ENCODE measurements at places on chromosomes 11 and 22. TPM values are rescaled to one million over a fixed set of nuclear protein-coding genes. Genes with fewer than 3 reads are reported as not detected.

OR4D5 gene
- total RNA-seq: not detected

CHRM1 gene
- total RNA-seq: 7.3 TPM

OR51E1 gene
- not detected for total RNA-seq

IRAG1 gene
- total RNA-seq: 6.3 TPM

IFITM10 gene
- total RNA-seq: 10.7 TPM

NAA40 gene
- 11.9 TPM for total RNA-seq

SYT8 gene
- total RNA-seq: 20.1 TPM

DNA sequence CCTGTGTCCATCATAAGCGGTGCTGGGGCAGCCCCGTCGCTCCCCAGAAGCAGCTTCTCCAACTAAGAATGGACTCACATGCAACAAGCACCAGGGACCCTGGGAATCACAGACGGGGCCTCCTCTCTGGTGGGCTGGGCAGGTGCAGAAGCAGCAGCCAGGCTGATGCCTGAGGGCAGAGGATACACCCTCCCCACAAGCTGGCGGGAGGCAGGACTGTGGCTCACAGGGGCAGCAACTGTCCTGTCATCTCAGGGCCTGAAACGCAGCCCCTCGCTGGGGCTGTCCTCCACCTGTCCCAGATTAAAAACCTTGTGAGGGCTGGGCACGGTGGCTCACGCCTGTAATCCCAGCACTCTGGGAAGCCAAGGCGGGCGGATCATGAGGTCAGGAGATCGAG, 3.1 kb upstream of the SBF1 start:
- H3K27me3 ChIP-seq: no peaks in the 10 kb centered on the region
- no peak overlapping the region for H3K4me3 ChIP-seq
- no peak overlapping the region for H3K27ac ChIP-seq
- H3K4me1 ChIP-seq: peaks cover 28% of the 10 kb centered on the region

DNA sequence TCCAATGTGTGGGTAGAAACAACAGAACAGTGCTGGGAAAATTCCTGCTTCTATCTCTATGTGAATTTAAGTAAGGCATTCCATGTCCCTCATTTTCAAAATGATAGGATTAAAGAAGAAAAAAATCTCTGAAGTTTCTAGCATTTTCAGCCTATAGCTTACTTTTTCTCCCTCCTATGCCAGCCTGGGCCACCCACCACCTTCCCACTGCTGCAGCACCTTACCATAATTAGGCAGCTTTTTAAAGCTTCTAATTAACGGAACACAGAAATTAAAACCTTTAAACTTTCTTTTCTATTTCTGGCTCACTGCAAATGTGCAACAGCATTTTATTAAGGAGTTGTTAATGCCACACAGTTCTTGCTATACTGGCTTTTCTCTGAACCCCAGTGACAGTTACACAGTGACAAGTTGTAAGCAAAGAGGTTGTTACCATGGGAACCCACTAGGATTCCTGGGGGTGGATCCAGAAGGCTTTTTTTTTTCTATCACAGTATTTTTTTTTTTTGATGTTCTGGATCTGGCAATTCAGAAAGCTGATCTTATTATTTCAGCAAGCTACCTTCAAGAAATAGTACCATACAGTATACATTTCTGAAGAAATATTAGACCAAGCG, 20.2 kb downstream of the CELF1 start:
- peaks cover 4% of the 10 kb centered on the region for H3K36me3 ChIP-seq
- no peaks in the 10 kb centered on the region for H3K27me3 ChIP-seq
- peaks cover 35% of the 10 kb centered on the region for H3K4me1 ChIP-seq
- H3K4me3 ChIP-seq: no peak overlapping the region
- no peak for DNase-seq
- no peak overlapping the region for H3K27ac ChIP-seq

- H3K4me1 ChIP-seq: peaks cover 64% of the 10 kb centered on the region
- no peak overlapping the region for H3K4me3 ChIP-seq
- H3K27me3 ChIP-seq: no peaks in the 10 kb centered on the region
- H3K36me3 ChIP-seq: peaks cover 96% of the 10 kb centered on the region
- DNase-seq: no peak
- no peak overlapping the region for H3K27ac ChIP-seq
These were observed 17.1 kb downstream of the PCF11 start for GRCh38 chr11:83174008-83174407.

DNA sequence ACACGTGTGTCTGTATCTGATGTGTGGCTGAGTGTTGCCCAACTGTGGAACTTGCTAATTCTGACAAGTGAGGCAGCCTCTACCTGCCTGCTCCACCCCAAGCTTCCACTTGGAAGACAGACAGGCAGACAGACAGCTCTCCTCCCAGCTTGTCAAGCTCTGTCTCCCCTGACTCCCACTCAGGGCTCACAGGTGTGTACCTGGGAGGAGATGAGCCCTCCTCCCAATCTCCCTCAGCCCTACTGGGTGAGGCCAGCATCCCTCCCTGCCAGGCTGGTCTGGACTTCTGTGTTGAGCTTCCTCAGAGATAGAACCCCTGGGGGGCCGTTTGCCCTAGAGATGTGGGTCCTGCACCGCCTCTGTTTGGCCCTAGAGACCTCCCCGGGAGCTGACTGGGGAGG, 1.0 kb upstream of the CHRM1 start:
- no peaks in the 10 kb centered on the region for H3K36me3 ChIP-seq
- H3K27me3 ChIP-seq: peaks cover 2% of the 10 kb centered on the region
- no peak for DNase-seq
- H3K4me3 ChIP-seq: no peak overlapping the region

DNA sequence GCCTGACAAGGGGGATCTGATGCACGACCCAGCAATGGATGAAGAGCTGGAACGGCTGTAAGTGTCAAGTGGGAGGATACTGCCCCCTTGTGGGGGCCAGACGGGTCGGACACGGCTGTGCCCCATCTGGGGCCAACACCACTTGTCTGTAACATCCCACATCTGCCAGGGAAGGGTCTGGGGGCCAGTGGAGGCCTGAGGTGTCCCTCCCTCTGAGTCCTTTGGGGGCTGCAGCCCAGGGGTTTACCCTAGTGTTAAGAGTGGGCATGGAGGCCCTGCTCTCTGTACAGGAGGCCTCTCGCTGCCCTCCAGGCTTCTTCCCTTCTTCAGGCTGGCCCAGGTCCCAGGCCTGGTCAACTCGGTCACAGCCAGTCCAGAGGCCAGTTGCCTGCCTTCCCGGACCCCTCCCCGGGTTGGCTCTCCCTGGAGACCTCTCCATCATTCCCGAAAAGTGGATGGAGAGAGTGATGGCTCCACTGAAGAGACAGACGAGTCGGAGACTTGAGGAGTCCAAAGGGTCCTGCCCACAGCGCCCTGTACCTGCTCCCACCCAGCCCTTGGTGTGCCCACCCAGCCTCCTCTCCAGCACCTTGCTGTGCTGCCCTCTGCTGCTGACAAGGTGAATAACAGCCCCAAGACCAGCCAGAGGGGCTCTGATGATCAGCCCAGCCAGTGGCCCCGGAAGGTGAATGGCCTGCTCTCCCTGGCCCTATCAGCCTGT, 15.4 kb downstream of the ARFGAP2 start:
- peaks cover 3% of the 10 kb centered on the region for H3K4me1 ChIP-seq
- peaks cover 30% of the 10 kb centered on the region for H3K36me3 ChIP-seq
- peak; percentile 43 for DNase-seq
- H3K4me3 ChIP-seq: no peak overlapping the region

DNA sequence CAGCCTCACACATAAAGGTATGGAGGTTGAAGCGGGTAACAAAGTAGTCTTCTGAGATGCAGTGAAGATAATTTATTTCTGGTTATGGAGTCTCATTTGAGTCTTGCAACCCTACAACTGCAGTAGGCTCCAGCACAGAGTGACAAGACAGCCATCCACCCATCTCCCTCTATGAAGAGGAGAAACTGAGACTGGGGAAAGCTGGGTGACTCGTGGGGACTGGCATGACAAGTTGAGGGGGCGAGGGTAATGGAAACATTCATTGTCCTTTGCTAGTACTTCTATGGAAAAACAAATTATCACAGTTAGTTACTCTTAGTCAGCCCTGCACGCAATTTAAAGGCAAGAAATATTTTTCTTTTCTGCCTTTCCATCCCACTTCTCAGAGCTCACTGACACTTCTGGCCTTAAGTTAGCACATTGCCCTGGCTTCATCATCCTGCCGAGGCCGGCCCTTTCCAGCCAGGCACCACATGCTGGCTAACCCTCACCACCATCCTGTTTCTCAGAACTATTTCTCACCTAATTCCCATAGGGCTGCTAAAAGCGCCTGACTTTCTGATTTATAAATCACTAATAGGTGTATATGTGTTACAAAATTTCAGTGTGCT, 361.1 kb downstream of the ETS1 start:
- no peak overlapping the region for H3K27ac ChIP-seq
- H3K4me3 ChIP-seq: no peak overlapping the region
- DNase-seq: no peak
- no peaks in the 10 kb centered on the region for H3K36me3 ChIP-seq

DNA sequence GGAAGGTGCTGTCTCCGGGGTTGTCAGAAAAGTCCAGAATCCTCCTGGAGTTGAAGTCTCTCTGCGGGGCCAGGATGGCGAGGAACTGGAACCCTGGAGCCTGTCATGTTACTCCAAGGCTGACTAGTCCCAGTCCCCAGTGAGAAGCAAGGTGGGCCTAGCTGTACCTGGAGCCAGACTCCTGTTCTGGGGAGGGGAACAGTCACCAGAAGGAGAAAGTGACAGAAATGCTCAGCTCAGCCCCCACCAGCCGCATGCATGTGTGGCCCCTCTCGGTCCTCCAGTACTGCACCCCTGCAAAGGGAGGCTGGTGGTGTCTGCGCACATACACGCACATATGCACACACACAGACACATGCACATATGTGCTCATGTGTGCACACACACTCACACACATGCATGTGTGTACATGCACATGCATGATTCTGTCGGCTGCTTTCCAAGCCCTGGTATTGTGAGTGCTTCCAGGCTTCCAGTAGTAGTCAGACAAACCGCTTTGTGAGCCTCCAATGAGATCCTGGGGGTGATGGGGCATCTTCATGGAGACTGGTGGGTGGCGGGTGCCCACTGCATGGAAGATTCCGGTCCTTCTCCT, 54.3 kb downstream of the RTL6 start:
- no peaks in the 10 kb centered on the region for H3K27me3 ChIP-seq
- no peak overlapping the region for H3K4me3 ChIP-seq
- no peaks in the 10 kb centered on the region for H3K4me1 ChIP-seq
- H3K27ac ChIP-seq: no peak overlapping the region
- no peaks in the 10 kb centered on the region for H3K36me3 ChIP-seq

- no peaks in the 10 kb centered on the region for H3K36me3 ChIP-seq
- no peak for DNase-seq
- H3K27ac ChIP-seq: no peak overlapping the region
- H3K4me3 ChIP-seq: no peak overlapping the region
- H3K27me3 ChIP-seq: no peaks in the 10 kb centered on the region
These were observed 35.9 kb upstream of the TRIM29 start for GRCh38 chr11:120173807-120174206.

DNA sequence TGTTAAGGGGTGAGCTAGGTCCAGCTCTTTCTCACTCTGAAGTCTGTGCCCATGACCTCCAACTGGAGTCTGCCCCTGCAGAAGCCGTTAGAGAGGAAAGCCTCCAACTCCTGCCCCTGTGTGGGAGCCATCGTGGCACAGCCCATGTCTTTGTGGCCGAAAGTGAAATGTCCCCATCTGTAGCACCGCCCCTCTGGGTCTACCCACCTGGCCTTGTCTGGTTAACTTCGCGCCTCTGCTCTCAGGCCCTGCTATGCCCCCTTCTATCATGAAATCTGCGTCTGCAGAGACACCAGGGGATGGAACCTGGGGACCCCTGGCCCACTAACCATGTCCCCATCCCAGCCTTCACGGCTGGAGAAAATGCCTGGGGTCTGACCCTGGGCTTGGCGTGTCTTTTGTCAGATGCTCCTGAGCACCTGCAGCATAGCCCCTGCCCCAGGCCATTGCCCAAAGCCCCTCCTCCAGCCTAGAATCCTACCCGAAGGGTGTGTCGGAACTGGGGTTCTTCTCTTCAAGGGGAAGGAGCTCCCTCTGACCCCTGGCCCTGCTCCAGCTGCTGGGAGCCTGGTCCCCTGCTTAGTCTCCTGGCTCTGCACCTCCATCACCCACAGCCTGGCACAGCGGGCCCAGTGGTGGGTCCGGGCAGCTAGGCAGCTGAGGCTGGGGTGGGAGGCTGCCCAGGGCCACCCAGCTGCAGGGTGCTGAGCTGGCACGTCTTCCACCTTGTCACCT, 35.8 kb upstream of the HMOX1 start:
- no peak overlapping the region for H3K27ac ChIP-seq
- peaks cover 87% of the 10 kb centered on the region for H3K36me3 ChIP-seq
- no peaks in the 10 kb centered on the region for H3K27me3 ChIP-seq
- no peak for DNase-seq

GRCh38 chr11:12413141-12414052, 36.0 kb downstream of the PARVA start:
- no peak overlapping the region for H3K4me3 ChIP-seq
- peaks cover 17% of the 10 kb centered on the region for H3K4me1 ChIP-seq
- H3K27me3 ChIP-seq: no peaks in the 10 kb centered on the region
- no peaks in the 10 kb centered on the region for H3K36me3 ChIP-seq
- H3K27ac ChIP-seq: peak overlapping the region; percentile 60

DNA sequence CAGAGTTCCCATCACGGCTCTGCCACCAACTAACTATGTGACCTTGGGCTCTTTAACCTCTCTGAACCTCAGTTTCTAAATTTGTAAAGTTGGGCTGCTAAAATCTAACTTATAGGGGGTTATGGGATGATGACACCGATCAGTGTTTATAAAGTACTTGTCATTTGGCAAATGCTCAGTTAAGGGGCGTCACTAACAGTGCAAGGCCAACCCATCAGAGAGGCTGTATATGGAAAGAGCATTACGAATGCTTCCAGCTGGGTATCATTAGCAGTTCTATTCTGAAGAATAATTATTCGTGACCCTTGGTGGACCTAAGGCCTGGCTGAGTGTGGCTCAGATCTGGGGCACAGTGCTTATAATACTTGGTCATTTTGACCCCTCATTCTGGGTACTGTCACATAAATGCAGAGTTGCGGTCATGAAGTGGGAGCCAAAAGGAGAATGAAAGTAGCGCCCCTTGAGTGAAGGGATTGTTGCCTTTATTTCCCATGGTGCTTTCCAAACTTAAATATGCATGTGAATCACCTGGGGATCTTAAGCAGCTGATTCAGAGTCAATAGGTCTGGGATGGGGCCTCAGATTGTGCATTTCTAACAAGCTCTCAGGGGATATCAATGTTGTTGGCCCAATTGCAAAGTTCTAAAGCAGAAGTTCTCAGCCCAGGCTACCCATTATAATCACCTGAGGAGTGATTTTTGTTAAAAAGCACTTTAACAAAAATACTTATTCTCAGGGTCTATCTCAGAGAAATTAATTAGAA, 115.8 kb downstream of the CSNK2A3 start:
- no peaks in the 10 kb centered on the region for H3K27me3 ChIP-seq
- DNase-seq: no peak
- H3K36me3 ChIP-seq: no peaks in the 10 kb centered on the region
- no peak overlapping the region for H3K27ac ChIP-seq
